ENCODE measurements at places on chromosomes 5 and 9. TPM values are rescaled to one million over a fixed set of nuclear protein-coding genes. Genes with fewer than 3 reads are reported as not detected.

PLAA gene
- total RNA-seq, result 32.2 TPM

FBP2 gene
- not detected for total RNA-seq

SLCO4C1 gene
- total RNA-seq, result 0.31 TPM

STC2 gene
- total RNA-seq, result 13.7 TPM

MPDZ gene
- not detected for total RNA-seq

DDX41 gene
- 143 TPM for total RNA-seq

PLPPR1 gene
- total RNA-seq, result not detected

PTPN3 gene
- 0.52 TPM for total RNA-seq

ANKRD31 gene
- total RNA-seq, result 0.29 TPM

THOC3 gene
- 139 TPM for total RNA-seq

C9orf50 gene
- not detected for total RNA-seq

SPINK13 gene
- not detected for total RNA-seq

ADAMTS2 gene
- not detected for total RNA-seq

KIF4B gene
- total RNA-seq, result 0.05 TPM

PCDHA9 gene
- not detected for total RNA-seq

Data from activated CD4-positive, alpha-beta memory T cell treated with anti-CD3 and anti-CD28 coated beads for 36 hours (primary cell).